ENCODE measurements at places on chromosomes 1 and 21.

GRCh38 chr1:216238844-216239243 lies 184.4 kb downstream of the USH2A start:
- DNase-seq: no peak

GRCh38 chr1:12518931-12519692 lies 98.9 kb downstream of the DHRS3 start:
- peak; percentile 75 for DNase-seq

- DNase-seq: no peak
These were observed 14.0 kb downstream of the DNALI1 start for GRCh38 chr1:37570528-37571334.

GRCh38 chr1:221435504-221435904 lies 306.4 kb downstream of the DUSP10 start:
- DNase-seq: no peak

DNA sequence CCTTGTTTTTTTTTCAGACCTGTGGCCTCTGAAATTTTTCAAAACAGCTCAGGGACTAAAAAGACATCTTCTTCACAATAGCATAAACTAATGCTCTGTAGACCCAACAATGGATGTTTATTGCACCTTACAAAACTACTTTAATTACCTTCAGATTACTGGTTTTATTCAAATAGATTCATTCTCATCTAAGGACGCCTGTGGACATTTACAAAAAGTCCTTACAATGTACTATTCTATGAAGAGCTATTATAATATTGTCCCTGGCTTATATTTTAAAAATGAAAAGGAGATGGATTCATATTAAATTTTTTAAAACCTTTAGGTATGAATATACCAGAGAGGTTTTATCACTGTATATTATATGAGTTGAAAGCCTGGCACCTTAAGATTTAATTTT lies 238.4 kb upstream of the NR5A2 start:
- DNase-seq: no peak

- DNase-seq: no peak
These were observed 470.3 kb downstream of the OMA1 start for GRCh38 chr1:58076258-58076657.

- DNase-seq: peak; percentile 30
These were observed 37.3 kb downstream of the PABPC4 start for GRCh38 chr1:39539252-39539790.

GRCh38 chr1:205746757-205747412 lies 3.1 kb downstream of the NUCKS1 start:
- no peak for DNase-seq

DNA sequence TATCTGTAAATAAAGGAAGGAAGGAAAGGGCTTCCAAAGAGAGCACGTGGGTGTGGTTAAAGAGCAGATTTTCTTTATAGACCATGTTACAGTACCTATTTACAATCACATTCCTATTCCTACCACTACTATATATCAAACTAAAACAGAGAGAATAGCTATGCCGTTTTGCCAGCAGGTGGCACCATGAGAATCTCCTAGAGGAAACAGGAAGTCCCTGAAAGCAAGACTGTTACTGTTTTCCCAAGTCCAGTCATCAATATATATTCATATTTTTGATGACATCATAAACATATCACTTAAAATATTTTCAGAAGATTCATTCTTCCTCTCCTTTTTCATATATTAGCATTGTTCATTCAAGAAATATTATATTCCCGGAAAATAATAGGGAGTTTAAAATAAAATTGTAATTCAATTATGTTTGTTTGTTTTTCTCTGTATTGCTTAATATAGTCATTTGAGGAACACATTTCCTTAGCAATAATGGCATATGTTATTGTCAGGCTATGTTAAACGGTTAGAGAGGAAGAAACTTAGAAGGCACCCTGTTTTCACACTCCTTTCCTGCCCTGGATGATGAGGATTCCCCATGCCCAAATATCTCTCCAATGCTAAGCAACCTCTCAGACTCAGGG lies 6.6 kb downstream of the CCDC190 start:
- DNase-seq: peak; percentile 32

DNA sequence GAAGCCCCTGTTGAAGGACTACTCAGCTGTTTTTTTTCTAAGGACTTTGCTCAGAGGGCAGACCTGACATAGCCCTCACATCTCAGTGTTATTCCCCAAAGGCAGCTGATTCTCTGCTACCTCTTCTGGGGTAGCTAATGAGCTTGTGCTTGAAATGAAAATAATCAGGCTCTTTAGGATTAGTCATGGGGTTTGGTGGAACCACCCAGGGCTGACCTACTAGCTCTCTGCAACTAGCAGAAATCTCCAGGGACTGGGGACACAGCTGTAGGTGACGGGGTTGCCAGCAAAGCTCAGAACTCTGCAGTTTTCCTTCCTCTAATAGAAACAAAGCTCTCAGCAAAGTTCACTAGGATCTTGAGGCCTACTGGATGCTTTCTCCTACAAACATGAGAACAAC lies 106.4 kb upstream of the BCL9 start:
- no peak for DNase-seq

GRCh38 chr1:220943319-220943996 lies 64.2 kb downstream of the HLX start:
- DNase-seq: no peak

DNA sequence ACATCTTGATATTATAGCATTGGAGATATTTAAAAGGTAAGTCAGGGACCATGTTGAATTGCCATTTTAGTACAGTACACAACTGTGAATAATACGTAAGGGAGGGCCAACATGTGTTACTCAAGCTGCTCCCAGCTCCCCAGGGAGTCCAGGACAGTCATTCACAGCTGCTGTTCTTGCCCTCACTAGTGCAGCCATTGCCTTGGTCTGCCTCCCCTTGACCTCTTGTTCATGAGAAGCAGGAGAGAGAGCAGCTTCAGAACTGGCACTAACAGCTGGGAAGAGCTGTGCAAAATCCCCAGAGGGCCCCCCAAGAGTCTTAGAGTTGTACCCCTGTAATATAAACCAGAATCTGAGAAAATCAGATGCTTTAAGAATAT lies 16.4 kb downstream of the TCEANC2 start:
- no peak for DNase-seq
